ENCODE measurements at places on chromosomes 16 and 17.

DNA sequence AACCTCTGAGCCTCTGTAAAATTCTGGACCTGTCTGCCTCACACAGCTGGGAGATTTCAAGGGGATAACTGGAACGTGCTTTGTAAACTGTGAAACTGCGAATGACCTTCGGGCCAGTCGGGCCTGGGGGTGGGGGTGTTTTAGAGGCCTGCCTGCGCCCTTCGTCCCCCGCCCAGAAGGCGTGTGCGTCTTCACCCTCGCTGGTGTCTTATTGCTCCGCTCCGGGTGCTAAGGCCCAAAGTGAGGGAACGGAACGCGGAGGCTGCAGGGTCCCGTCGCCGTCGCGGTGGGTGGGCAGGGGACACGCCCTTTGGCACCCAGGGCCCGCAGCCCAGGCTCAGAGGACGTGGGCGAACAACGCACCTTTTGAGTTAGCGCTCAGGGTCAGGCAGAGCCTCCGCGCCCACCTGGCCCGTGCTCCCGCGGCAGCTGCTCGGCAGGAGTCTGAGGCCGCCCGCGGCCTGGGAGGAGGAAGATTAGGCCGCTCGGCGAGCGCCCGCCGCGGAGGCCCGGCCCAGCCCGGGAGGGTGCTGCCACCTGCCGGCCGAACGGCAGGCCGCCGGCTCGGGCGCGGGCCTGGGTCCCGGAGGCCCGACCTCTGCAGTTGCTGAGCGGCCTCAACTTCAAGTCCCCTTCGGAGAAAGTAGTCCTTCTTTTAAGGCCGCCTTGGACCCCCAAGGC lies 29.7 kb downstream of the DCAKD start:
- peak; percentile 90 for DNase-seq

GRCh38 chr16:30068750-30069610 lies 3.4 kb downstream of the ALDOA start:
- no peak for DNase-seq

DNA sequence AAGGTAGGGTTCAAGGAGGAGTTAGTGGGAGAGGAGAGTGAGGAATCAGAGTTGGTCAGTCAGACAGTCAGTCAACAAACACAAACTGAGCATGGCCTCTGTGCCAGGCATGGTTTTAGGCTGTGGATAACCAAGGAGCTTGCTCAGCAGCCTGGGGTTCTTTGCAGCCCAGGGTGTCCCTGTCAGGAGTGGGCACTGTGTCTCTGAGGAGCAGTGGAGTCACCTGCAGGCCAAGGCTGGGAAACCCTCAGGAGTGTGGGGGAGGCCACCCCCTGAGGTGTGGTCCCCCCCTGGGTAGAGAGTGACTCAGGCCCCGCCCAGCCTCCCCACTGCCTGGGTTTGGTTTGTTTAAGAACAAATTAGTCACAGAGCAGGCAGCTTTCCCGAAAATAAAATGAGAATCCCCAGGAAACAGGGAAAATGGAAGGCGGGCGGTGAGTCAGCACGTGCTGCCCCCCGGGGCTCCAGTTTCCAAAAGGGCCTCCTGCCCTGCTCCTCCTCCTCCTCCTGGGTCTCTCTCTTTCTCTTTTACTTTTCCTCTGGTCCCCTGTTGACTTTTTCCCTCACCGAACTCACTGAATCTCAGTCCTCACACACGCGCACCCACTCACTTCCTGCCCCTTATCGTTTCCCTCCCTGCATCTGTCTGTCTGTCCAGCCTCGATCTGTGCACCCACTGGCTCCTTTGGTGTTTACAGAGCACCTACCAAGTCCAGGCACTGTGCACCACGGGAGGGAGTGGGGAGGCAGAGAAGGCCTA lies 44.3 kb downstream of the SOCS3 start:
- DNase-seq = no peak

DNA sequence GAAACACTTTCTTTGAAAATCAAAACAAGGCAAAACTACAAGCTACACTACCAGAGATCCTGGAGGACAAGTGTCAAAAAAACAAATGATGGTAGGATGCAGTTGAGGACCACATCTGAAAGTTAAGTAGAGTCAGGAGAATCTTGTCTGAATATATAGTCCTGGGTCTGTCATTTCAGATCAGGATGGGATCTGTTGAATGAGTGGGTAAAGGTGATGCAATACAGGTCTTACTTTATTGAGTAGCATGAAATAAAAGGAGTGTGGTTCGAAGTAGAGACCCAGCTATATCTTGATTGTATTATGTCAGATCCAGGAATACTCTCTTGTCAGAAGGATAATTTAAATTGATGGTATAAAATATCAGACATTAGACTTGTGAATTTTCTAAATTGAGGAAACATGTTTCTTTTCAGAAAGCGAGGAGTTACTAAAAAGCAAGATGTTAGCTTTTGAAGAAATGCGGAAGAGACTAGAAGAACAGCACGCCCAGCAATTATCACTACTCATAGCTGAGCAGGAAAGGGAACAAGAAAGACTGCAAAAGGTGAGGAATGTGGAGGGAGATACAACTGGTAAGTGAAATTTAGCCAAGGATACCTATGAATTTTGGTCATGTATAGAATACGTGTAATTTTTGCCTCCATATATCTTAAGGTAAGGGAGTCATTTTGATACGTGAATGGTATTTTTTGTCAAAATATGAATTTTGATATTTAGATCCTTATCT lies 15.1 kb upstream of the VPS35L start:
- DNase-seq = no peak

- DNase-seq = peak; percentile 91
These were observed 6.7 kb downstream of the BAHCC1 start for GRCh38 chr17:81401723-81402529.

DNA sequence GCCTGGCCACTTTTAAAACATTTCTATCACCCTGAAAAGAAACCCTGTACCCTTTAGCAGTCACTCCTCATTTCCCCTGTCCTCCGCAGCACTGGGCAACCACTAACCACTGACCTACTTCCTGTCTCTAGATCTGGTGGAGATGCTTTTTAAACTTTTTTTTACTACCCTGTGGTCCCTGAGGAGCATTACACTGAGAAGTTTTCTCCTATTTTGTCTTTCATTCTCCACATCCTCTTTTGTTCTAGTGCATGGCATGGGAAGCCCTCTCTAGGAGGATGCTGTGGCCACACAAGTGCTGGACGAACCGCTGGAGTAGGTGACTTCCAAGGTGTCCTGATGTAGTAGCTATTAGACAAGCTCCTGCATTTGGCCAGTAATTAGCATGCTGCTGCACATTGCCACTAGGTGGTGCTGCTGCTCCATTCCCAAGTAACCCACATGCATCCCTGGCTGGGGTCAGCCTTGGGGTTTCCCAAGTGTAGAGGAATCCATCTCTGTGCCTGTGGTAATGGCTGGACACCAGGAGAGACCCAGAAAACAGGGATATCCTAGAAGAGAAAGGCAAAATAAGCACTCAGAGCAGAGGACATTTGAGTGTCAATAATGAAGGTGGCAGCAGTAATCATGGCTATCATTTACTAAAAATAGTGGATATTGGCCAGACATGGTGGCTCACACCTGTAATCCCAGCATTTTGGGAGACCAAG lies 143.8 kb upstream of the CRHR1 start:
- peak; percentile 65 for DNase-seq

GRCh38 chr17:3695129-3695722 lies 729 bp downstream of the P2RX5 start:
- no peak for DNase-seq

DNA sequence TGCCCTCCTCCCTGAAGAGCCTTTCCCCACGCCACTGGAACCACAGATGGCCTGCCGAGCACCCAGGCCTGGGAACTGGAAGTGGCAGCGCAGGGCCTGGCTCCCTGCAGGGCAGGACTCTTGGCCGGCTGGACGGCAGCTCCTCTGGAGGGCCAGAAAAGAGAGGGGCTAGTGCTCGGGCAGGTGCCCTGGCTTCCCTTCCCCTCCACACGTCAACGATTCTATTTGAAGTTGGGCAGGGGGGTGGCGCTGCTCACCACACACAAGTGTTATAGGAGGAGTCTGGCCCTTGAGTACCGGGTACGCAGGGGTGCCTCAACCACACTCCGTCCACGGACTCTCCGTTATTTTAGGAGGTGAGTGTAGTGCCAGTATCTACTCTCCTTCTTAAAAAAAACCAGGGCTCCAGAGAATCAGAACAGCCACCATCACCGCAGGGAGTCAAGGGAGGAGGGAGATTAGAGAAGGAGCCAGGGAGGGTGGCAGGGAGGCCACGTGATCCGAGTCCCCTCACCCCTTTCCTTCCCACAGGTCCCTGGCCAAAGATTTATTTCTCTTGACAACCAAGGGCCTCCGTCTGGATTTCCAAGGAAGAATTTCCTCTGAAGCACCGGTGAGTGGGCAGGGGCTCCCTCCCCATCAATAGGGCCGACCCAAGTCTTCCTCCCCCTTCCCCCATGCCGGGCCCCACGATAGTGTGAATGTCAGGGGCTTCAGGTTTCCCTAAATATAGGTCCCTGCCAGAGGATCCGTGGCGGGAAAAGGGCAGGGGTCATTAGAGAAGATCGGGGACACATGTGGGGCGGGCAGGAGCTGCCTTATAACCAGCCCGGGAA lies 1.4 kb upstream of the ALDOA start:
- DNase-seq = peak; percentile 61

DNA sequence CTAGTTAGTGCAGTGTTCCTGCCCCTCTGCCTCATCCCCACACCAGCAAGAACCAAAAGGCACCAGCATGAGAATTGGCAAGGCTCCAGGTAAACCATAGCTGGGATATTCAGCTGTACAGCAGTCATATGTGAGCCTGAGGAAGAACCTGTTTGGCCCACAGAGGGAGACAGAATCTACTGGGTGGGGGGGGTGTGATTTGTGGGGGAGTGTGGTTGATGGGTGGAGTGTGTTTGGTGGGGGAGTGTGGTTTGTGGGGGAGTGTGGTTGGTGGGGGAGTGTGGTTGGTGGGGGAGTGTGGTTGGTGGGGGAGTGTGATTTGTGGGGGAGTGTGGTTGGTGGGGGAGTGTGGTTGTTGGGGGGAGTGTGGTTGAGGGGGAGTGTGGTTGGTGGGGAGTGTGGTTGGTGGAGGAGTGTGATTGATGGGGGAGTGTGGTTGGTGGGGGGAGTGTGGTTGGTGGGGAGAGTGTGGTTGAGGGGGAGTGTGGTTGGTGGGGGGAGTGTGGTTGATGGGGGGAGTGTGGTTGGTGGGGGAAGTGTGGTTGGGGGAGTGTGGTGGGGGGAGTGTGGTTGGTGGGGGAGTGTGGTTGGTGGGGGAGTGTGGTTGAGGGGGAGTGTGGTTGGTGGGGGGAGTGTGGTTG lies 19.5 kb downstream of the MINK1 start:
- DNase-seq = no peak

GRCh38 chr16:78745108-78746019 lies 645.9 kb downstream of the WWOX start:
- DNase-seq = no peak

GRCh38 chr16:58096249-58096648 lies 32.9 kb downstream of the CFAP20 start:
- DNase-seq = no peak

GRCh38 chr17:6981426-6981825 lies 14.4 kb upstream of the ALOX12 start:
- no peak for DNase-seq

DNA sequence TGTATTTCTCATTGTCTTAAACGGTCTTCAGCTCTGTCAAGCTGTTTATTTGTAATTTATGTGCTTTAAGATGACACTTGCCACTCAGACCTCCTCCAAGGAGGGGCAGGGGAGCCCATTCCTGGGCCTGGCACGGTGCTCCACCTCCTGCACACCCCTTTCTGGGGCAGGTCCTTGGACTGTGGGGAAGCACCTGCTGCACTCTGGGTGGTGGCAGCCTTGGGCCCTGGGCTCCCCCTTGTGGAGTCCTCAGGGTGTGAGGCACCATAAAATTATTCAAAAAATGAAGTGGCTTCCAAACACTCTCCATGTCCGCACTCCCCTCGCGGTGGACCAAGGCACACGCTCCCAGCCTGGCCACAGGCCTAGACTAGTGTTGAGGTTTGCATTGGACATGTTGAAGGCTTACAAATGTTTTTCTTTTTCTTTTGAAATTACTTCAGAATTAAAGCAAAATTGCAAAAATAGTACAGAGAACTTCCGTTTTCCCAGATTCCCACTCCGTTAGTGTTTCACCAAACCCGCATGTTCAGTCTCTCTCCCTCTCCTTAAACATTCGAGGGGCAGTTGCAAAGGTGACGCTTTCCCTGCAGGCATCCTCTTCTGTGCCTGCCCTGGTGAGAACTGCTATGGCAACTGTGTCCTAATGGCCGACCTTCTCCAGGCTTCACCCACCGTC lies 32.4 kb downstream of the FOXK2 start:
- peak; percentile 75 for DNase-seq

All from HuH-7.5 (cell line).